ENCODE measurements at places on chromosomes 5 and 9.
A peak's percentile ranks its signal among the peaks of the same experiment; 100 is the strongest.

DNA sequence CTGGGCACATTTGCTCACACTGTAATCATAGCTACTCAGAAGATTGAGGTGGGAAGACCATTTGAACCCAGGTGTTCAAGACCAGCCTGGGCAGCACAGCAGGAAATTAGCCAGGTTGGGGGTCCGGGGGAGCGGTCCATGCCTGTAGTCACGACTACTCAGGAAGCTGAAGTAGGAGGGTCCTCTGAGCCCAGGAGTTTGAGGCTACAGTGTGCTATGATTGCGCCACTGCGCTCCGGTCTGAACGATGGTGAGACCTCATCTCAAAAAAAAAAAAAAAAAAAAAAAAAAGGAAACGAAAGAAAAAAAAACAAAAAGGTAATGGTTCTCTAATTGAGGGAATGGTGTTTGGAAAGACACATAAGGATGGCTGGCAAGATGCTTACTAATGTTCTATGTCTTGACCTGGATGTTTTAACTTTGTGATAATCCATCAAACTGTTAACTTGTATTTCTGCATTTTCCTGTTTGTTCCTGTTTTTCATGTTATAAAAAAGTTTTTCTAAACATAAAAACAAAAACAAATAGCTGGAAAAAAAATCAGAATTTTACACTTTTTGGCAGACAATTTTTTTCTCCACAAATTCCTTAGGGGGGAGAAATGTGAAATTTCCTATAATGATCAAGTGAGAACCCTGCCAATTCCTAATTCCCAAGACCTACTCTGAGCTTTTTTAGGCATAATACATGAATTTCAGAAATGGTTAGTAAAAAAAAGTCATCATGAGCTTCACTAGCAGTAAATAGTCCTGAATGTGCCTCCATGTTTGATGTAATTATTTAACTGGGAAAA is 96.9 kb downstream of the DENND1A start:
- DNase-seq, result no peak

GRCh38 chr5:131282235-131282634 is 18.4 kb downstream of the CDC42SE2 start:
- no peak for DNase-seq

GRCh38 chr9:78383130-78383529 is 86.2 kb downstream of the PSAT1 start:
- peak; percentile 71 for DNase-seq

DNA sequence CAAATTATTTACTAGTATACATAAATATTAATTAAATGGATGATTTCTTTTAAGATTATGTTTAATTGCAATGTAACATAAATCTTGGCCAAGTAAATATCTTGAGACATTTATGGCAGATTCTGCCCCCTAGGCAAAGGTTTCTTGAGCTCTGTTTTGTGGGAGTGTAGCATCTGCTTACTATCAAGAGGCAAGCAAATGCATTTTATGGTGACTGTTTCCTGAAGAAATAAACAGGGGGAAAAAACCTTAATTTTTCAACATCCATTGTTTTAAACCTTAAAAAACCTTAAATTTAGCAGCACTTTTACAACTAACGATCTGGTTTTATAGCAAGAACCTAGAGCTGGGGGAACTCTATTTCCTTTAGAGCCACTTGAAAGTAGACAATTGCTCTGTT is 25.7 kb upstream of the FREM1 start:
- DNase-seq, result no peak

DNA sequence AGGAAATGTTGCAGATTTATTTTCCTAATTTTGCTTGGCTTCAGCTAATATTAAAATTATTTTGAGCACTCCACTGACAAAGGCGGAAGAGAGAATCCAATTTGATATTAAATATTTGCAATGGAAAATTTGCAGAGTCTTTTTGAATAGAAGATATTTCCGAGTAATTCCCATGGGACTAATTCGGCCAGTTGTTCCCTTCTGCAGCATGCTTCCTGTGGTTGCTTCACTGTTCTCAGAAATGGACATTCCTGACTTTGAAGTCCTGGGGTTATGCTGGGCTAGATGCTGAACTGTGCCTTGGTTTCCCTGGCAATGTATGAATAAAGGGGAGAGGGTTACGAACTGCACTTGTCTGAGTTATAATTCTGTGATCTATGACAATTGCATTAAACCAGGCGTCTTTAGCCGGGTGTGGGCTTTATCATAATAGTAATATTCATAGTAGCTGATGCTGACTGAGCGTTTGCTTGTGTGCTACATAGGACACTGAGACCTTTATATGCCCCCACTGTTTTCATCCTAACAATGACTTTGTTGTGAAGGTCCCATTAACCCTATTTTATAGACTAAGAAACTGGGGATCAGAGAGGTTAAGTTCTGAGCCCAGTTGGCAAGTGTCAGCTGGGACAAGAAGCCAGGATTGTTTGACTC is 114.5 kb upstream of the SPRY4 start:
- peak; percentile 42 for DNase-seq

GRCh38 chr5:84688566-84688965 is 303.9 kb upstream of the EDIL3 start:
- peak; percentile 99 for DNase-seq

- DNase-seq, result peak; percentile 42
These were observed 34.5 kb downstream of the TRIO start for GRCh38 chr5:14177634-14178033.

- no peak for DNase-seq
These were observed 756.8 kb upstream of the CDH6 start for GRCh38 chr5:30436691-30437090.

- no peak for DNase-seq
These were observed 71.9 kb downstream of the DAPK1 start for GRCh38 chr9:87569518-87569917.

DNA sequence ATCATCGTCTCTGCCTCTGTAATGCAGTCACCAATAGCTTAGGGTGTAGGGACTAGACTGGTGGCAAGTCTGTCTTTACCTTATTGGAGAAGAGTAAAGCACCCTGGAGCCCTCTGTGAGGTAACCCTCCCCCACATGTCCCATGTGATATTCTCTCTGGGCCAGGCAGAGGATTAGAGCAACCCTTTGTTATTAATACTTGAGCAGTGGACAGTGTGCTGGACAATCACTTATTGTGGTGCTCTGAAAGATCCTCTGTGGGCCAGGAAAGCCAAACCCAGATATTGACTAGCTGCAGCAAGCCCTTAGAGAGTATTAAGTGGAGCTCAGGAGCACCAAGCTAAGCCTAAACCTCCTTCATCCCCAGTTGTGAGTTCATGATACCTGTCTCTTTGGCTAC is 139.7 kb upstream of the RUSC2 start:
- DNase-seq, result no peak

DNA sequence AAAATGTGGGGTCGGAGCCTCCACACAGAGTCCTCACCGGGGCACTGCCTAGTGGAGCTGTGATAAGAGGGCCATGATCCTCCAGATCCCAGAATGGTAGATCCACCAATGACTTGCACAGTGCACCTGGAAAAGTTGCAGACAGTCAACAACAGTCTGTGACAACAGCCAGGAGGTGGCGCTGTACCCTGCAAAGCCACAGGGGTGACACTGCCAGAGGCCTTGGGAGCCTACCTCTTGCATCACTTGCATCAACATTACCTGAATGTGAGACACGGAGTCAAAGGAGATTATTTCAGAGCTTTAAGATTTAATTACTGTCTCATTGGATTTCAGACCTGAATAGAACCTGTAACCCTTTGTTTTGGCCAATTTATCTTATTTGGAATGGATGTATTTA is 614.1 kb upstream of the CDH9 start:
- no peak for DNase-seq

GRCh38 chr5:144374637-144375036 is 204.0 kb downstream of the KCTD16 start:
- DNase-seq, result no peak

DNA sequence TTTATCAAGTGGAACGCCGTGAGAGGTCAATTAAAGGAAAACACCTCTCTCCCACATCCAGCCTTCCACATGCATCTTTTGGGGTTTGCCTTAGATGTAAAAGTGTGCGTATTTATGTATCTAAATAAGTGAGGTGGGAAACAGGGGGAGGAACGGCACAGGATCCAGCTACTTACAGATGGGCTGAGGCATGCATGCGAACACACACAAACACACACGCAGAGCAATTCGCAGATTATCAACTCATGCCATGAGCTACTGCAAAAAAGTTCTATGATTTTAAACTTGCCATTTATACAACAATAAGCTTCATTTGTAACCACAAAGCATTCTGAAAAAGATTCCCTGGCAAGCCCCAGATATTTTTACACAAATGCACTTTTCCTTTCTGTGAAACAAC is 242.1 kb downstream of the BNC2 start:
- DNase-seq, result peak; percentile 52

DNA sequence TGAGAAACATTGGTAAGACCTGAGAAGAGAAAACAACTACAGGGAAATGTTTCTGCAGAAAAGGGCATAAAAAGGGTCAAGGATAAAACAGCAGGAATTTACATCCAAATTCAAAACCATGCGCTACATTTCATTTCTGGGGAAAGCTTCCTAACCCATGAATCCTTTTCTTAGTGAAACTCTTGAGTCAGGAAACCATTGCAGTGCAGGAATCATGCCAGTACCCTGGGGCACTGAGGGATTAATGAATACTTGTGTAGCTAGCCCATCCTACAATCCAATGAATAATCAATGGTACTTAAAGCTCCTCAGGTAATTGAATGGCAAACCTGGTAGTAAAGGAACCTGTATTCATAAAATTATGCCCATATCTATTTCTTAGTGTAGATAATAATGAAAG is 580.5 kb downstream of the TLE1 start:
- DNase-seq, result no peak

DNA sequence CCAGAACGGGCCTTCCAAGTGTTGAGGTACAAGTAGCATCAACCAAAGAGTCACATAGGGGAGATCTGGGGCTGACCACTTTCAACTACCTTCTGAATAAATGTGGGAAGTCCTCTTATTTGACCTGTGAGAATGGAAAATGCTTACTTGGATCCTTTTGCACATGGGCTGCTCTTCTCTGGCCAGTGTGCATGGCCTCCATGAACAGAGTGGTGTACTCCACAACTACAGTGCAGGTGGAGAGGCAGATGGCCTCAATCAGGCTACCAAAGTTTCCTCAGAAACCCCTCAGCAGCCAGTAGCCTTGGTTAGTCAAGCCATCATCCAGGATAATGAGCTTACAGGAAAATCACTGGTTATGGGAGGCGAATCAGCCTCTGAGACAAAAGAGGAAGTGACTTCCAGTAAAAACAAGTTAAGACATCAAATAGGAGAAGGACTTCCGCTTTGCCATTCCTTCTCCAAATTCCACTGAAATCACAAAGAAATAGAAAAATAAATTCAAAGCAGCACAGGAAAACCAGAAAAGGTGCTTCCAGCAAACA is 18.3 kb upstream of the FCHO2 start:
- no peak for DNase-seq

DNA sequence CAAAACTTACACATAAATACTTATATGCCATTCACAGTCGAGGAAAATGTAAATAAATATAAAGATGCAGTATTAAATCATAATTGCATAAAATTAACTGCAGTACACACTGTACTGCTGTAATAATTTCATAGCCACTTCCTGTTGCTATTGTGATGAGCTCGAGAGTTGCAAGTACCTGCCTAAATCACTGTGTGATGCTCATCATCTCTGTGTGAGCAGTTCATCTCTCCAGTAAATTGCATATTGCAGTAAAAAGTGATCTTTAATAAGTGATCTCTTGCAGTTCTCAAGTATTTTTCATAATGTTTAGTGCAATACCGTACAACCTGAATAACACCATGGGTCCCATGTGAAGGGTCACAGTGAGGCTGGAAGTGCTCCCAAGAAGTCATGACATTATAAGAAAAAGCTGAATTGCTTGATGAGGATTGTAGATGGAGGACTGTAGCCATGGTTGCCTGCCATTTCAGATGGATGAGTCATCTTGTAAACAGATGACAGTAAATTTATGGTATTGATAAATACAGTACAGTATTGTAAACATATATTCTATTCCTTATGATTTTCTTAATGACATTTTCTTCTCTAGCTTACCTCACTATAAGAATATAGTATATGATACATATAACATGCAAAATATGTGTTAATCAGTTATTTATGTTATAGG is 34.9 kb downstream of the SYK start:
- DNase-seq, result no peak

- no peak for DNase-seq
These were observed 2.0 kb downstream of the KCNN2 start for GRCh38 chr5:114363837-114364236.

DNA sequence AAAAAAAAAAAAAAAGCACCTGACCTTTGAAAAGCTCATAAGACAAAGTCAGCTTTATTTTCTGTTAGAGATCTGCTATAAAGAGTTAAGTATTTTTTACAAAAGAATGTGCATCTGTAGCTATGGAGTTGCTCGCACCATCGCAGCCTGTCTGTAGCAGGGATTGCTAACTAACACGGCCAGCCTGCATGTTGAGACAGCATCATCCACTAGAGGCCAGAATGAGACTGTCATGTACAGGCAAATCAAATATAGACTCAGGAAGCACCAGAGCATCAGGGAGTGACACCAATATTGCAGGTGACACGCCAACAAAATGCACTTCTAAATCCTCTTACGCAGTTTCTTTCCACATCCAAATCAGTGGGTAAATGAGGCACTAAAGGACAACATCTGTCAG is 136.3 kb upstream of the RASEF start:
- peak; percentile 54 for DNase-seq

DNA sequence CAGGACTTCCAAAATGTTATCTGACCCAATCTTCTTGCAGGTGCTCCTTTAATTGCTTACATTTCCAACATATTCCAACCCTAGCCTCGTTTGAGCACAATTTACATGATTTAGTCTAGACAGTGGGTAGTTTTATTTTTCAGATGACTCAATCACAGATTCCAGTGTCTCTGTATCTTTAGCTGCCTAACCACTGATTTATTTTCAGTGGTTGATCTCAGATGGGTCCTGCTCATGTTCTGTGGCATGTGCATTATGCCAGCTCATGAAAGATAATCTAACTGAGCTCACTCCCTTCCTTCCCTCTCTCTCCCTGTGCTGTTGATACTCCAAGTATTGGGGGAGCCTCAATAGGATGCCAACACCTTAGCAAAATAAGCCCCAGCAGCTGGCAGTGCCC is 106.1 kb upstream of the ICE1 start:
- peak; percentile 59 for DNase-seq

GRCh38 chr5:176381423-176381822 is 7.0 kb downstream of the NOP16 start:
- no peak for DNase-seq

GRCh38 chr9:98359569-98359968 is 104.1 kb upstream of the TBC1D2 start:
- no peak for DNase-seq

- no peak for DNase-seq
These were observed 3.2 kb downstream of the COMMD10 start for GRCh38 chr5:116088062-116088461.

GRCh38 chr5:24855485-24855884 is 210.7 kb upstream of the CDH10 start:
- peak; percentile 0 for DNase-seq

GRCh38 chr9:36676778-36677485 is 104.2 kb downstream of the MELK start:
- no peak for DNase-seq

DNA sequence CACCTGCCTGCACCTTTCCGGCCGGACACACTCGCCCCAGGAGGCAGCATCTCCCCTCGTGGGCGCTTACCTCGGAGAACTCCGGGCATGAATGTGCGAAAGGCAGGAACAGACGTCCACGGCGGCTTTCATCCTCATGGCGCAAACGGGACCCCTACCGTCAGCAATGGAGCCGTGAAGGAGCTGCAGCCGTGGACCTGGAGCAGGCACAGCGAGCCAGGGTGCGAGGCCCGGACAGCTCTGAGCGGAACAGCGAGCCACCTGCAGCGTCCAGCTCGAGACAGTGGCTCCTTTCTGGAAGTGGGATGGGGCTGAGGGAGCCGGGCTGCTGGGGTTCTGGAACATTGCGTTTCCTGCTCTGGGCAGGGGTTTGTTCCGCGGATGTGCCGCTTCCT is 7.8 kb upstream of the SLC6A19 start:
- no peak for DNase-seq

Measured in fibroblast of skin of right biceps (primary cell).